Naive thymus-derived CD8-positive, alpha-beta T cell (primary cell): ENCODE measurements at places on chromosomes 11 and 22.

- H3K27me3 ChIP-seq = no peaks in the 10 kb centered on the region
- H3K4me1 ChIP-seq = peaks cover 15% of the 10 kb centered on the region
- DNase-seq = no peak
- no peak overlapping the region for H3K4me3 ChIP-seq
These were observed 10.3 kb downstream of the TP53I11 start for GRCh38 chr11:44940404-44940803.

DNA sequence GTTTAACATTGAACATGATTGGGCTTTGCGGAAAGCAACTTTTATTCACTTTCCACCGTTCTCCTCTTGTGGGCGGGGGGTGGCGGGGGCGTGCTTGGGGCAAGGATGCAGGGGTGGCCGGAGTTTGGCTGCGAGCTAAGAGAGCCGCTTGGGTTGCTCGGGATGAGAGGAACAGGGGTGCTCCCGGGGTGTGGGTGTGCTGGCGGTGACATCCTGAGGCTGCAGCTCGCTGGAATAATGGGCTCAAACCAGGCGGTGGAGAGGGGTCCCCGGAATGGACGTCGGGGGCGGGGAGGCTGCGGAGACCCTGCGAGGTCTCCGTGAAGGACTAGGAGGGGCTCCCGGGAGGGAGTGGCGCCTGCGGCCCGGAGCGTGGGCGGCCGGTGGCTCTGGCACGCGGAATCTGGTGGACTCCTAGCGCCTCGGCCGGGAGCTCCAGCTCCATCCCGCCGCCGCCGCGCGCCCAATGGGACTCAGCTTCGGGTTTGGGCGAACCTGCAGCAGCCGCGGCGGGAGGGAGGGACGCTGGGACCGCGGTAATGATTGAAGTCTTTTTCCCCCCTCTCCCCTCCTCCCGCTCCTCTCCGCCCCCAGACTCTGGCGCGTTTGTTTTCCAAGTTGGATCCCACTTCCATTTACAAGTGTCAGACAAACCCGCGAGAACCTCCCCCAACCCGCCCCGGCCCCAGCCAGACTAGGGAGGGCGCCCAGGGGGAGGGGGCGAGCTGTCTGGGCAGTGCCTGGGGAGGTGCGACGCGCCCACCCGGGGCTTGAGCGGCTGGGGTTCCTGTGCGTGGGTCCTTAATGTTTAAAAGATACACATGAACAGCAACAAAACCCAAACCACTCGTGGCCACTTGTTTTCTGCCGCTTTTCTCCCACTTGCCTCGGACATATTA lies 2.0 kb downstream of the FAT3 start:
- no peak for DNase-seq
- H3K4me1 ChIP-seq = no peaks in the 10 kb centered on the region
- no peaks in the 10 kb centered on the region for H3K36me3 ChIP-seq
- no peak overlapping the region for H3K27ac ChIP-seq
- H3K27me3 ChIP-seq = peaks cover 29% of the 10 kb centered on the region

DNA sequence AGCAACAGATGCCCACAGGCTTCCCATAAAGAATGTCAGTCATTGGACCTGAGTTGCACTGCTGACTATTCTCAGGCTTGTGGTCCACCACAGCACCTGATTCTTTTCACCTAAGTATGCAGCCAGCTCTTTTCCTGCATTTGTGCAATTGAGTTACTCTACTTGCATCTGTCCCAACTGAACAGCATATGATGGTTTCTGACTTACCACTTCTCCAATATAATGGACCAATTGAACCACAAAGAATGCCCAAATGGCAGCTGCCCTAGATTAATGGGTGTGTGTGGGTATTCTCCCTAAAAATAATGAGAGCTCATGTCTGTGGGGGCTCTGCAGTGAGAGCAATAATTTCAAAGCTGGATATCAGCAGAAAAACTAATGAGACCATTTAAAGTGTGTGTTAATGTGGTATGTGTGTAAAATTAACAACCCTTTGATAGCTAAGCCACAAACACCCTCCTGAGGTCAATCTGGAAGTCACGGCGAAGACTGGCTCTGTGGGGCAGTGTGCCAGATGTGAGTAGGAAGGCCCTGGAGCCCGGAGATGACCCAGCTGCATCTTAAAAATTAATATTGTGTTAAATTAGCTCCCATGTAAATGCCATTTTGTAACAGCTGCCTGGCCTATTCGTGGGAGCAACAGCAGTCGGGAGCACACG lies 43.8 kb downstream of the SC5D start:
- no peak overlapping the region for H3K27ac ChIP-seq
- no peak for DNase-seq
- no peak overlapping the region for H3K4me3 ChIP-seq
- H3K36me3 ChIP-seq = no peaks in the 10 kb centered on the region

- DNase-seq = peak; percentile 89
- H3K4me3 ChIP-seq = peak overlapping the region; percentile 1
- no peaks in the 10 kb centered on the region for H3K36me3 ChIP-seq
- H3K4me1 ChIP-seq = peaks cover 38% of the 10 kb centered on the region
- no peaks in the 10 kb centered on the region for H3K27me3 ChIP-seq
These were observed 3.3 kb downstream of the TKFC start for GRCh38 chr11:61336171-61336935.

GRCh38 chr11:47355283-47356128 lies 3.0 kb upstream of the MYBPC3 start:
- H3K4me1 ChIP-seq = peaks cover 7% of the 10 kb centered on the region
- H3K27me3 ChIP-seq = no peaks in the 10 kb centered on the region
- H3K27ac ChIP-seq = no peak overlapping the region
- H3K36me3 ChIP-seq = no peaks in the 10 kb centered on the region
- DNase-seq = peak; percentile 53
- no peak overlapping the region for H3K4me3 ChIP-seq

- no peak overlapping the region for H3K4me3 ChIP-seq
- no peaks in the 10 kb centered on the region for H3K36me3 ChIP-seq
- H3K27ac ChIP-seq = no peak overlapping the region
- DNase-seq = no peak
These were observed 539.2 kb downstream of the MN1 start for GRCh38 chr22:27262361-27262760.

DNA sequence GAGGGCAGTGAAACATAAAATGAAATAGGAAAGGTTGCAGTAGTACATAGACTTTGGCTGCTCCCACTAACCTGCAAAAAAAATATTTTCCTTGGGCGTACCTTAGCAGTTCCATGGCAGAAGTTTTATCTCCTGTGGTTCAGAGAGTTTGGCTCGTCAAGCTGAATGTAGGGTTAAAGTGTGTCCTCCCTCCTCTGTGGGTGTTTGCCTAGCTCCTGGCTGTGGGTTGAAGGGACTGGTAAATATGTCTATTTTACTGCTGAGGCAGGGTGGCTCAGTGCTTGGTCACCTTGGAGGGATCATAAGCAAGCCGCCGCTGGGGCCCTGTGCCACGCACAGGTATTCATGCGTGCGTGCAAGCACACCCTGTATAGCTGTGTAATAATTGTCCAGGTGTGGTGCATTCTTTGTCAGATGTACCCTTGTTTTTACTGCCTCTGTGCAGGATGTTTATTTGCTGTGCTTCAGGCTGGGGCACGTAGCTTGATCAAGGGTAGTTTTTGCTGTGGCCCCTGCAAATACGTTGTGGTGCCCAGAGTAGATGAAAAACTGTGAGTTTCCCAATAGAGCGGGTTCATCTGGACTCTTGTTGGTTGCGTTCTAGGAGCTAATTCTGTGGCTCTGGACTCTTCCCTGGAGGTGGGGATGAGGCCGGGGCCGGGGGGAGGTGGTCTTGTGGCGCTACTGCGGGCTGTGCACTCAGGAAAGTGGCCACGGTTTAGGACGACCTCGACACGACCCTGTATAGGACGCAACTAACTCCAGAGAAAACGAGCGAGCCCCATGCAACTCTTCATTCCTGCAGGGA lies 732 bp upstream of the SORL1 start:
- H3K27ac ChIP-seq = peak overlapping the region; percentile 97
- H3K36me3 ChIP-seq = peaks cover 14% of the 10 kb centered on the region
- H3K27me3 ChIP-seq = no peaks in the 10 kb centered on the region
- DNase-seq = no peak
- peaks cover 90% of the 10 kb centered on the region for H3K4me1 ChIP-seq

DNA sequence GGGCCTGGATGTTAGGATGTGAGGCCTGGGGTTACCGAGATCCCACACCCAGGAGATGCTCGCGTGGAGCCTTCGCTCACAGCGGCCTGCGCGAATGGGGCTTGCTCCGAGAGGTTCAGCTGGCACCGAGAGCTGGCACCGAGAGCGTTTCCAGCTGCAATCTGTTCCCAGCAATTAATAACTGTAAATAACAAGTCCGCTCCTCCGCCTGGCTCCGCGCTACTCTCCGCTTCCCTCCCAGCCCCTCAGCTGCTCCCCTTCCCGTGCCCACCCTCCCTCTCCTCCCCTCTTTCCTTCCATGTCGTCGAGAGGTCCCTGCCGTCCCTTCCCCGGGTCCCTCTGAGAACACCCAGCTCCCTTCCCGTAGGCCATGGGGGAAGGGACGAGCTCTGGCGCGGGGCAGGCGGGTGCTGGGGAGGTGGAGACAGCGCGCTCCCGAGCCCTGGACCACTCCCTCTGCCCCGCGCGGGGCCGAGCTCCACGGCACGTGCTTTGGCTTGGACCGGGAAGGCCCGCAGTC lies 110.8 kb downstream of the WNT7B start:
- H3K27me3 ChIP-seq = peaks cover 41% of the 10 kb centered on the region
- H3K4me3 ChIP-seq = no peak overlapping the region
- peaks cover 24% of the 10 kb centered on the region for H3K4me1 ChIP-seq
- H3K27ac ChIP-seq = no peak overlapping the region
- H3K36me3 ChIP-seq = peaks cover 12% of the 10 kb centered on the region

- no peaks in the 10 kb centered on the region for H3K4me1 ChIP-seq
- no peaks in the 10 kb centered on the region for H3K36me3 ChIP-seq
- DNase-seq = no peak
- no peak overlapping the region for H3K27ac ChIP-seq
- no peaks in the 10 kb centered on the region for H3K27me3 ChIP-seq
These were observed 47.7 kb upstream of the DKK3 start for GRCh38 chr11:12056119-12056518.

DNA sequence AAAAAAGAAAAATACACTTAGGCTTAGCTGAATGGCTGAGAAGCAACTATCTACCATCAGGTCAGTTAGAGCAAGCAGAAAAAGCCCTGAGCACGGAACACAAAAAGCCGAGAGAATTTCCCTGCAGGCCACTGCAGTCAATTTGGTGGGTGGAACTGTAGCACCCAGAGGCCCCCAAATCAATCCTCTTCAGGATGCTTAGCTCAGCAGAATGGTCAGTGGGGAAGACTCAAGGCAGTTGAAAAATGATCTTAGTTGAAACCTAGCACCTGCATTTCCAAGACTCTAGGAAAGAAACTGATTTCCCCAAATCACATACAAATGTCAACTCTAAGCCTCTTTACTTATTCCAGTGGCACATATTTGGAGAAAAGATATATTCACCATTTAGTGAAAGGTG lies 327.4 kb upstream of the SYN3 start:
- H3K36me3 ChIP-seq = no peaks in the 10 kb centered on the region
- no peaks in the 10 kb centered on the region for H3K4me1 ChIP-seq
- DNase-seq = no peak
- no peaks in the 10 kb centered on the region for H3K27me3 ChIP-seq
- no peak overlapping the region for H3K4me3 ChIP-seq

- no peaks in the 10 kb centered on the region for H3K36me3 ChIP-seq
- peaks cover 2% of the 10 kb centered on the region for H3K27me3 ChIP-seq
- H3K27ac ChIP-seq = no peak overlapping the region
- no peaks in the 10 kb centered on the region for H3K4me1 ChIP-seq
- no peak for DNase-seq
- H3K4me3 ChIP-seq = no peak overlapping the region
These were observed 94.7 kb downstream of the NECTIN1 start for GRCh38 chr11:119634301-119634700.

- H3K4me1 ChIP-seq = no peaks in the 10 kb centered on the region
- H3K27me3 ChIP-seq = peaks cover 17% of the 10 kb centered on the region
- no peaks in the 10 kb centered on the region for H3K36me3 ChIP-seq
- H3K27ac ChIP-seq = no peak overlapping the region
- no peak for DNase-seq
These were observed 883.9 kb downstream of the BRD1 start for GRCh38 chr22:48943567-48944432.

DNA sequence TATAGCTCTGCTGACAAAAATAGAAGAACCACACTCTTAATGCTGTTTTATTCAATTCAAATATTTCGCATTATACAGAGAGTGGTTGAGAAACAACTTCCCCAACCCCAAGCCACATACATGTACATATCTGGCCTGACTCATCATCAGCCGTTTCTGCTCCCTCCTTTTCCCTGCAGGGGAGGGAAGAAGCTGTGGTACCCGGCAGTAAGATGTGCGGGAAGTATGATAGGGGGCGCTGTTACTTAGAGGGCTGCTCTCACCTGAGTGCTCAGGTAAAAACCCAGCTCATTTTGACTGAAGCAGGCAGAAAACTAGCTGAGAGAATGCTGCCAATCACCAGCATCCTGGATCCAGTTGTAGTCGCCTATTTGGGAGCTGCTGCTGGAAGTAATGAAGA lies 85.5 kb downstream of the NELL1 start:
- H3K27ac ChIP-seq = no peak overlapping the region
- no peaks in the 10 kb centered on the region for H3K36me3 ChIP-seq
- peaks cover 5% of the 10 kb centered on the region for H3K27me3 ChIP-seq
- H3K4me3 ChIP-seq = no peak overlapping the region

- H3K4me1 ChIP-seq = no peaks in the 10 kb centered on the region
- H3K27me3 ChIP-seq = no peaks in the 10 kb centered on the region
- no peak overlapping the region for H3K4me3 ChIP-seq
- DNase-seq = no peak
These were observed 9.0 kb upstream of the ZBTB44 start for GRCh38 chr11:130323452-130324450.

- DNase-seq = no peak
- H3K36me3 ChIP-seq = no peaks in the 10 kb centered on the region
These were observed 4.0 kb downstream of the ANO3 start for GRCh38 chr11:26335903-26336302.
